ENCODE measurements at places on chromosomes 1 and 21.

- DNase-seq: no peak
These were observed 166.4 kb downstream of the PSMG1 start for GRCh38 chr21:39016740-39017315.

DNA sequence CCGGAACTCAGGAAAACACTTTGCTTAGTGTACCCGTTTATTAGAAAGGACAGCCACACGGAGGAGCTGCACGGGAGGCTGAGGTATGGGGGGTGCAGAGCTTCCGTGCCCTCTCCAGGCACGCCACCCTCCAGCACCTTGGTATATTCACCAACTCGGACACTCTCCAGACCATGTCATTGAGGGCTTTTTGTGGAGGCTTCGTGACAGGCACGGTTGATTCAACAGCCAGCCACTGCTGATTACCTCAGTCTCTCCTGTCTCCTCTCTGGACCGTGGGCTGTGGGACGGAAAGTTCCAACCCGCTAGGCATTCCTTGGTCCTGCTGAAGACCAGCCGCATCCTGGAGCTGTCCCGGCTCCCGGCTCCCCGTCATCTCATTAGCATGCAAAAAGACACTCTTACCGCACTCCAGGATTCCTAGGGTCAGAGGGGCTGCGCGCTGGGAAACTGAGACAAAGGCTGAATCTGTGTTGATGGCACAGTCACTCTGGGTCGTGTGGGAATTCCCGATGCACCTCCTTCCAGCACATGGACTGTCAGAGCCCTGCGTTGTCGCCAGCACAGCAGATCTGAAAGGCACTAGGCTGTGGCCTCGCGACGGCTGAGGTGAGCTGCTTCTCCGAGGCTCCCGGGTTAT lies 65.6 kb downstream of the PRKCZ start:
- DNase-seq: no peak

DNA sequence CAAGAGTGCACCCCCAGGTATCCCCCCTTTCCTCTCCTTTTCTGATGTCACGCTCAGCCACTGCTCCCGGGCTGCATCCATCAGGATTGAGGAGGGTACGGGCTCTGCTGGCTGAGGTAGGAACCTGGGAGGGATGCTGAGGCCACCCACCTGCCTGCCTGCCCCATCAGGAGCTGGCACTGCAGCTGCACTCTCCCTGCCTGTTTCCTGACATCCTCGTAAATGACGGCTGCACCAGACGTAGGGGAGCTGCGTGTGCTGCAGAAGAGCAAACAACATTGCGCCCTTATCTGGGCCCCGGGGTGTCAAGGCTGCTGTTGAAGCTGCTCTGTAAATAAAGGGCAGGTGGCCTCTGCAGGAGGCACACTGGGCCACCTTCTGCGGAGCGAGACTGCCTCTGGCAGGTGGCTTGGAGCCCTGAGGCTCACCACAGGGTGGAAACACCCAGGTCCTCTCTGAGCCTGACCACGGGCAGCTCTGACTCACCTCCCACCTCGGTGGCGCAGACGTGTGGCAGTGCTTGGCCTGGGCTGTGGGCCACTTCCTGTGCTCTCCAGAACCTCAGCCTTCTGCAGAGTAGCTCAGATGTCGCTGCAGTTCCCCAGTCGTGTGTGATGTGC lies 30.9 kb downstream of the SNAP47 start:
- peak; percentile 68 for DNase-seq

DNA sequence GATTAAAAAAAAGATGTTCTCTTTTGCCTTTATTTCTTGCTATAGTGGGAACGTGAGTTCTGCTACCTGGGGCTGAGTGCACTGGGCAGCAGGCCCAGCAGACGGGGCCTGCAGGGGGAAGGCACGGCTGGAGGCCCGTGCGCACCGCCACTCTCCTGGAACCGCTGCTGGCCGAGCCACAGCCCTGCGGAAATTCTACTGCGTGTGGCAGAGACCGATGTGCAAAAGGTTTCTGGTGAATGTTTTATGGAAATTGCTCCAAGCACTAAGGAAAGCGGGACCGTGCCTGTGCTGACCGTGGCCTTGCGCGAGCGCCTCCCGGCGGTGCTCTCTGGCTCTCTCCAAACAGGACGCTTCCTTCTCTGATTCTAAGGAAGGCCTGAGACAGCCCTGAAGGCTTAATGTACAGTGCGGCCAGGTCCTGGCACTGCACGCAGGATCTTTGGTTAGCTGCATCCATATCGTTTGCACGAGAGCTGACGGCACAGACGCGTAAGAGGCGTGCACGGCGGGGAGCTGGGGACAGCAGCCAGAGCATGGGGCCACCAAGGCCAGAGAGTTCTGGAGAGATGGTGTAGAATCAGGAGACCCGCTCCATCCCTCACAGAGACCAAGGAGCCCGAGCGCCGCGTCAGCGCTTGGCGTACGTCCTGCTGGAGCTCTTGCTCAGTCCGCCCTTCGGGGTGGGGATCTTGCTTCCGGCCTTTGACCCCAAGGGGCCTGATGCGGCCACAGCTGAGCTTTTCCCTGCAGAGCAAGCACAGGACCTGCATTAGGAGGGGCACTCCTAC lies 18.7 kb upstream of the LRRC47 start:
- DNase-seq: no peak

GRCh38 chr21:16533692-16534407 lies 804.1 kb downstream of the USP25 start:
- no peak for DNase-seq

DNA sequence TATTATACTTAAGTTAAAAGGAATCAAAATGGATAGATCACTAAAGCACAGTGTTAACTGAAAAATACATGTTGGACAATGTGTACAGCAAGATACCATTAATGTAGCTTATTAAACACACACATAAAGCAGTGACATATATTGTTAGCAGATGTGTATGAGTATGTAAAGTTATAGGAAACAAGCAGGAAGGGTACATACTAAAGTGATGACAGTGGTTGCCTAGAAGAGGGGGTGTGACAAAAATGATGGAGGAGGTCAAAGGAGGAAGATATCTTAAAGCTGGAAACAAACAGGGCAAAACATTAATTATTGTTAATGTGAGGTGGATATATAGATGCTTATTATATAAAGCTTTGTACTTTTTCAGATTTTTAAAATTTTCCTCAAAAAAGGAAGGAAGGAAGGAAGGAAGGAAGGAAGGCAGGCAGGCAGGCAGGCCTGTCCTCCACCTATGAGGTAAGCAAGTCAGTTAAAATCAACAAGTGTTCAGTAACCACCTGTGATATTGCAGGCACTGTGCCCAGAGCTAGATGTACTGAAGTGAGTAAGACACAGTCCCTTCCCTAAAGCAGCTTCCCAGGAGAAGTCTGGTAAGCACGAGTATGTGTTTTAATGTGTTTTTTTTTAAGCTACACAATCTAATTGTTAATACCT lies 252.9 kb upstream of the NR5A2 start:
- DNase-seq: peak; percentile 47

- DNase-seq: no peak
These were observed 178.8 kb downstream of the ETS2 start for GRCh38 chr21:38984568-38984967.
